ENCODE measurements at places on chromosomes 2 and 18. TPM values are rescaled to one million over a fixed set of nuclear protein-coding genes. Genes with fewer than 3 reads are reported as not detected.

The GALNT14 gene
- 1.4 TPM for polyA plus RNA-seq

The FOXD4L1 gene
- not detected for polyA plus RNA-seq

The FAP gene
- not detected for polyA plus RNA-seq

The LIMS3 gene
- polyA plus RNA-seq = not detected

The BUB1 gene
- polyA plus RNA-seq = 1.1 TPM

The EMILIN2 gene
- polyA plus RNA-seq = not detected

The NCK2 gene
- 78.6 TPM for polyA plus RNA-seq

The OSBPL6 gene
- not detected for polyA plus RNA-seq

The CROCC2 gene
- polyA plus RNA-seq = not detected

The TRIM43 gene
- polyA plus RNA-seq = not detected

The GAL3ST2 gene
- polyA plus RNA-seq = not detected

The CABYR gene
- 8.3 TPM for polyA plus RNA-seq

The AAK1 gene
- 5.1 TPM for polyA plus RNA-seq

The PRKAG3 gene
- polyA plus RNA-seq = not detected

The SLC35F5 gene
- polyA plus RNA-seq = 12.2 TPM

The ASB1 gene
- polyA plus RNA-seq = 22.7 TPM

The ADAM23 gene
- polyA plus RNA-seq = 1.3 TPM

The UGT1A3 gene
- polyA plus RNA-seq = not detected

The ITPRIPL1 gene
- polyA plus RNA-seq = 1.4 TPM

The GPR39 gene
- not detected for polyA plus RNA-seq

The NPAS2 gene
- polyA plus RNA-seq = not detected

The ZNF804A gene
- 0.19 TPM for polyA plus RNA-seq

The PDE11A gene
- polyA plus RNA-seq = not detected

The TFCP2L1 gene
- not detected for polyA plus RNA-seq

The SCN9A gene
- polyA plus RNA-seq = not detected

The HRH4 gene
- not detected for polyA plus RNA-seq

The NDC80 gene
- polyA plus RNA-seq = not detected

The HAAO gene
- 3.0 TPM for polyA plus RNA-seq

The REG1B gene
- polyA plus RNA-seq = not detected

The IL1F10 gene
- polyA plus RNA-seq = not detected

The EGR4 gene
- polyA plus RNA-seq = 0.84 TPM

The REG1A gene
- not detected for polyA plus RNA-seq

The SERPINB10 gene
- not detected for polyA plus RNA-seq

The SMYD1 gene
- not detected for polyA plus RNA-seq

The C2orf74 gene
- 50.0 TPM for polyA plus RNA-seq

The DSG2 gene
- not detected for polyA plus RNA-seq

Measured in naive B cell (primary cell).